ENCODE measurements at places on chromosomes 11 and 22. TPM values are rescaled to one million over a fixed set of nuclear protein-coding genes. Genes with fewer than 3 reads are reported as not detected.

DNA sequence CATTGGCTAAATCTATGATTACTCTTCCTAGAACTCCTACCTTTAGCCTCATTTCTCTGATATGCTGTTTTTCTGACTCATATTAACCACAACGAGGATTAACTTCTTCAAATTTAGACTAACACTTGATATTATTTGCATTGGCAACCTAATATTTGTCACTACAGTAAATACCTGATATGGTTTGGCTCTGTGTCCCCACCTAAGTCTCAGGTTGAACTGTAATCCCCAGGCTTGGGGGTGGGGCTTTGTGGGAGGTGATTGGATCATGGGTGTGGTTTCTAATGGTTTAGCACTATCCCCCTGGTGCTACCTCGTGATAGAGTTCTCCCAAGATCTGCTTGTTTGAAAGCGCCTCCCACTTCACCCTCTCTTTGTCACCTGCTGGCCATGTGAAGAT is 17.1 kb upstream of the MED17 start:
- no peak for DNase-seq

DNA sequence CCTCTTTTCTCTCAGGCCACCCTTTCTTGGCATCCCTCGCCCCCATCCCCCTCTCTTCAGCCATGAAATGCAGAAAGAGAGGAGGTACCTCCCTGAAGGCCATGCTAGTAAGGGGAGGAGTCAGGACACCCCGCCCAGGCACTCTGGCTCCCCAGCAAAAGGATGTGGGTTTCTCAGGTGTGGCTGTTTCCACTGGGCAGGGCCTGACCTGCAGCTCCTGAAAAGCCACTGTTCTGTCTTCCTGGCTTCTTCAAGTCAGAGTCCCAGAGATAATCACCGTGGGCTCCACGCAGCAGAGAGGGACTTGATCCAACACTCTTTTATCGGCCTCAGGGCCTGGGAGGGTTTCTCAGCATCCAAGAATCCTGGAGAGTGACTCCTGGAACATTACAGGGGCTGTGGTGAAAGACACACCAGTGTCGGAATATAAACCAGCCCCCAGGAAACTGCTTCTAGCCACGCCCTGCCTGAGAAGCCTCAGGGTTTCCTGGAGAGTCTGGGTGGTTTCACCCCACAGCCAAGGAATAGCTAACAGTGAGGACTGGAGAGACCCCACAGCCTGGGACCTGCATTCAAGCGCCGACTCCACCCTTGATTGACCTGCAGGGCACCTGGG is 45.7 kb upstream of the TSPAN18 start:
- DNase-seq = no peak

- no peak for DNase-seq
Measured at GRCh38 chr11:118267486-118267885, 3.4 kb upstream of the MPZL2 start.

VWA5A gene
- total RNA-seq = 50.4 TPM

FIBIN gene
- total RNA-seq = 81.6 TPM

GRCh38 chr11:10727146-10727851 is 23.7 kb upstream of the CTR9 start:
- DNase-seq = no peak

CCDC87 gene
- total RNA-seq = 0.59 TPM

PRDX5 gene
- total RNA-seq = 115 TPM

GRCh38 chr22:26550498-26551033 is 38.3 kb upstream of the TFIP11 start:
- DNase-seq = peak; percentile 73

- DNase-seq = no peak
Measured at GRCh38 chr11:24240496-24241175, 256.2 kb upstream of the LUZP2 start.

KCNJ4 gene
- 1.2 TPM for total RNA-seq

DNA sequence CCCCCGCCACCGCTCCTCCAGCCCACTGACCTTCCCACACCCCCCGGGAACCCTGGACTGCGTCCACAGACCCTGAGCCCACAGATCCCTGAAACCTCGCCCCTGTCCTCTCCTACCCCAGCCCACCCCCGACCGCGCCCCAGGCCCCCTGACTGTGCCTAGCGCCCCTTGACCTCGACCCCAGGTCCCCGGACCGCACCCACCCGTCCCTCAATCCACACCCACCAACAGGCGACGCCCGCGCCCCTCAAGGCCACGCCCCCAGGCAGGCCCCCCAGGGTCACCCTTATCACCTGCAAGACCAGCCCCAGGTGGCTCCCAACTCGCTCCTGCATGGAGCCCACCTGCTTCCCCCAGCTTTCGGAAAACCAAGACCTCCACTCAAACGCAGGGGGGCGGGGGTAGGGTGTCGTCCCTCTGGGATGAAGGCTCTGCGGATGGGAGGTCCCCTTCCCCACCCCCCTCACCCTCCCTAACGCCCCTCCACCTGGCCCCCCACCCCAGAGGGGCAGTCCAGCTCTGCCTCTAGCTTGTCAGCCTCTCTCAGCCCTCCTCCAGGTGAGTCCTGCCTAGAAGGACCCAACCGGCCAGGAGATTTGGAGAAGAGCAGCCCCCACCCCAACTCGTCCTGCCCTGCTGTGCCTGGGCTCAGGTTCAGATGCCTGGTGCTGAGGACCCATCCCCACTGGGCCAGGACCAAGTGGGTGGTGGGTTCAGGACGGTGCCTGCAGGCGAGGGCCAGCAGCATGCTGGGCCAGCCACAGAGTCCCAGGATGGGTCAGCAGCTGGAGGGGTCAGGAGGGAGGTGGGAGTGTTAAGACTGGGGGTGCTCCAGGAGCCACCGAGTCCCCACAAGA is 3.1 kb upstream of the IL17REL start:
- no peak for DNase-seq

DNA sequence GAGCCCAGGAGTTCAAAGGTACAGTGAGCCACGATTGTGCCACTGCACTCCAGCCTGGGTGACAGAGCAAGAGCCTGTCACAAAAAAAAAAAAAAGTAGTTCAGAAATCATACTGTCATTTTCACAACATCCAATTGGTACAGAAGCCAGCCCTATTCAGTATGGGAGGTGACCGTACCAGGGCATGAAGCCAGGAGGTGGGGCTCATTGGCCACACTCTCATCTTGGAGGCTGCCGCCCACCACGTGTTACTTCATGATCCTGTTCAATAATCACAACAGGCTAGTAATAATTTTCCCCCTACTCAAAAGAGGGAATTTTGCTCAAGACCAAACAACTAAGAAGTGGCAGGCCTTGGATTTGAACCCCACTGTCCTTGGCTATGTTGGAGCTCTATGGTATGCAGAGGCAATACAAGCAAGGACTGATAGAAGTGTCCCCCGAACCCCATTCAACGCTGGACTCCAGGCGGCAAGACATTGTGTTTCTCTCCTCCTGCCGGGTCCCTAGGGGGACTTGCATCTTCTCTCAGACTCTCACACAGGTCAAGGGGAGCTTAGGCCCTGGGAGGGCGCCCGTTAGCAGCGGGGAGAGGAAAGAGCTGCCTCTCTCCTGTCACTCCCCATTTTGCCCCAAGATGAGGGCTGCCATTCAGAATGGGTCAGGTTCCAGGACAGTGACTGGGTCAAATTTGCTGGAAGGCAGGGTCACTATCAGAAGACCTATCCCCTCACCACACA is 40.2 kb upstream of the EMID1 start:
- no peak for DNase-seq

TRIM6 gene
- total RNA-seq = 4.3 TPM

DNA sequence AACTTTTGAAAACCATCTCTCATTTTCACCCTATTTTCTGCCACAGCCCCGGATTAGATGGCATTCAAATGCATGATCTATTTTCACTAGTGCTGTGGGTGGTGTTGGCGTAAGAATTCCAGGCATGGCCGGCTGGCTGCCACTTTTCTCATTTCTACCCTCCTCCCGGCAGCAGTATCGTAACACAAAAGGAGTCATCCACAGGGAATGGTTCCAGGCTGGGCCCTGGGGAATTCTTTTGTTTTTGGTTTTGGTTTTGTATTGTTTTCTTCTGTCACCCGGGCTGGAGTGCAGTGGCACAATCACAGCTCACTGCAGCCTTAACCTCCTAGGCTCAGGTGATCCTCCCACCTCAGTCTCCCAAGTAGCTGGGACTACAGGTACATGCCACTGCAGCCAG is 13.8 kb downstream of the JAML start:
- DNase-seq = no peak

DNA sequence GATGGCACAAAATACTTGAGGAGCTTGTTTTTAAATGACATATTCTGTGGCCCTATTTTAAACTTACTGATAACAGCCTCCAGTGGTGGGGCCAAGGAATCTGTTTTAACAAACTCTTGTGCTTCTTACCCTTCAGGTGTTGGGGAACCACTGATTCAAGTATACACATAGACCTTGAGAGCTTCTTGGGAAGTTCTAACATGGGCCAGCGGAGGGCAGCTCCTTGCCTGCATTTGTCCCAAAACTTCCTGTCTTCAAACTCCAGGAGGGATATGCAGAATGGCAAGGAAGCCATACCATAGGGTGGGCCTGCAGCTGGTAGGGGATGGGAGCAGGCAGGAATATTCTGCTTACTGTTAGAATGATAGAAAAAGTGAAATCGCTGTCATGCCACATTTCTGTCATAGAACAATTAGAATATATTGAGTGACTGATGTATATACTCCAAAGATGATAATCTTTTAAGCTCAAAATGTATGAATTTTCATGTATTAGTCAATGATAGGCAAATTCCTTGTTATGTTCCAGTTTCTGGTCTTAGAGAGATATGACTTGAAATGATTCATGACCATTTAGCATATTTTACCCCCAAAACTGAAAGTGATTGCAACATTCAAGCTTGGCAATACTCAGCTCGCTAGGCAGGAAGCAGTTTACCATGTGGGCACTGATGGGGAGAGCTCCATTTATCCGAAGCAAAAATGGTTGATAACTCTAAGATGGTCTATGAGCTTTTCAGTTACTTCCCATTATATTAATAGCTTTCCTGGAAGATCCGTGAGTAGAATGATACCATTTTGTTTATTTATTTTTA is 9.2 kb downstream of the EXT2 start:
- no peak for DNase-seq

- no peak for DNase-seq
Measured at GRCh38 chr11:73961321-73961720, 10.5 kb downstream of the DNAJB13 start.

- DNase-seq = no peak
Measured at GRCh38 chr22:17575681-17576080, 12.4 kb downstream of the SLC25A18 start.

CACNA1I gene
- 4.5 TPM for total RNA-seq

DNA sequence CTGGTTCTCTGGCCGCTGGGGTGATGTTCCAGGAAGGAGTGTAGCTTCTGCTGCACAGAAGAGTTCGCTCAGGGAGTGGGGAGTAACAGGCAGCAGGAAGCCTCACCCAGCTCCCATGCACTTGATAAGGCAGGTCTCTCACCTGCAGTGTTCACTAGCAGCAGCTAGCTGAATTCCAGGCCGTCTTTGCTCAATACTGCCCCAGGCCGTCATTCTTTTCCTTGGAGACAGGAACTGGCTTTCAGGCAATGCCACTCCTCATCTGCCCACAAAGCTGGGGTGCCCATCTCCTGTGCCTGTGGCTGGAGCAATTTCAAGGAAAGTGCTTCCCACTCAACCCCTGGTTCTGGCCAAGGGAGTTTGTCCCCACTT is 66.1 kb downstream of the ARHGAP42 start:
- no peak for DNase-seq

RAB39A gene
- 4.2 TPM for total RNA-seq

DNA sequence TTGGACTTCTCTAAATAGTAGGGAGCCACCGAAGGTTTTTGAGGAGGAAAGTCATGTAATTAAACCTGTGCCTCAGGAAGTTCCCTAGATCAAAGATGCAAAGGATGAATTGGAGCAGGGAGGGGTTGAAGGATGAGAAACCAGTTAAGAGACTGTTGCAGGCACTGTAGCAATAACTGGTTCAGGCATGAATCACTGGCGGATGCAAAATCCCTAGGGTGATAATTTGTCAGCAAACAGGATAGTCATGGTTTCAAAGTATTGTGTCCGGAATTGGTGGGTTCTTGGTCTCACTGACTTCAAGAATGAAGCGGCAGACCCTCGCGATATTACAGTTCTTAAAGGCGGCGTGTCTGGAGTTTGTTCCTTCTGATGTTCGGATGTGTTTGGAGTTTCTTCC is 19.9 kb downstream of the TRIOBP start:
- no peak for DNase-seq

DNA sequence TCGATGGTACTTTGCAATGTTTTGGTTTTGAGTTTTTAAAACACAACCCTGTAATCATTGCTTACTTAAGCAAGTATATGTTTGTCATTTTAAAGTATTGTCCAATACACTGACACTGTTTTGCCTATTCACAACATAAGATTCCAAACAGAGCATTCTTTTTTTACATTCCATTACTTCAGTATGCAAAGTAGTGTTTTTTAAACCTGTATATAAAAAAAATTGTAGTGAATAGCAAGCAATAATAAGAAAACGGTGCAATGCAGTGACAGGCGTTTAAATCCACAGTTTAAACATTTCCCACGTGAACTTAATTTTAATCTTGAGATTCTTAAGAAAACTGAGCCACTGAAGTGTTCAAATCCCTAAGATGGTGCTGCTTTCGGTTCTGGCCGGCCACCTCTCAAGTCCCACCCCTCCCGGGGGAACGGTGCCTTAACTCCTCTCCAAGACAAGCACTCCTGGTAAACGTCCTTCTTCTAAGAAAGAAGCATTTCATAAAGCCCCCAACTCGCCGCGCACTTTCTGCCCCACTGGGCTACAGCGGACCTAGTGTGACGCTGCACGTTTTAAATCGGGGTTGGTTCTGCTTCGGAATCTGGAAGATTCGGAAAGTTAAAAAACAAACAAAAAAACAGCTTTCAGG is 2.9 kb downstream of the PGR start:
- no peak for DNase-seq

GRCh38 chr22:43151251-43152002 is at the start of gene TSPO:
TSS of gene TSPO (plus strand) at chr22:43151559. CDS start at chr22:43159239, 7,680 bp downstream.
- DNase-seq = no peak

DNA sequence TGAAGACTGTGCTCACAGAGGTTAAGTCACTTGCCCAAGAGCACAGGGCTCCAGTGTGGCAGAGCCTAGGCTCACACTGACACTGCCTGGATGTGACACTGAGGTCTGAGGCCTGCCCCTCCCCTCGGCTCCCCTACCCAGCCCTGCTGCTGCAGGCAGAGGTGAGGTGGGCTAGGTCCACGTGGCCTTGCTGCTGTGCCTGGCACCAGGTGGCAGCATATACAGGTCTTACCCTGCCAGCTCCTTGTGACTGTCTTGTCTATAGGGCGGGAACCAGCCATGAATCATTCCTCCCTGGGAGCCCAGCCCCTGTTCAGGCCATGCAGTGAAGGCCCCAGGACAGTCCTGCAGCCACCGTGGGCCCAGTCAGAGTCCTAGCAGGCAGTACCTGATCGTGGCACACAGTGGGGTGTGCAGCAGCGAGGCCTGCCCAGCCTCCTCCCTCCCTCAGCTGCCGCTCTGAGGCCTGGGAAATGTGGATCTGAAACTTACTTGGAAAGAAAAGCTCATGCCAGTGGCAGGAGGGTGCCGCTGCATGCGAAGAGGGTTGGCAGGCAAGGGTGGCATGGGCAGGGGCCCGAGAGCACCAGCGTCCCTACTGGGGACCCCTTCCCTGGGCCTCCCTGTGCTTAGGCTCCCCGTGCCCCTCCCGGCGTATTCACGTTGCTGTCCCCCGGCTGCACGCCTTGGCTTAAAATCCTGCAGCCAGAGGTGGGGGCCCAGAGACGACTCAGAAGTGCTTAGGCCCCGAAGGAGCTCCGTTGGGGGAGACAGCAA is 1.2 kb upstream of the CERK start:
- no peak for DNase-seq
